ENCODE measurements at places on chromosomes 7 and 10.

DNA sequence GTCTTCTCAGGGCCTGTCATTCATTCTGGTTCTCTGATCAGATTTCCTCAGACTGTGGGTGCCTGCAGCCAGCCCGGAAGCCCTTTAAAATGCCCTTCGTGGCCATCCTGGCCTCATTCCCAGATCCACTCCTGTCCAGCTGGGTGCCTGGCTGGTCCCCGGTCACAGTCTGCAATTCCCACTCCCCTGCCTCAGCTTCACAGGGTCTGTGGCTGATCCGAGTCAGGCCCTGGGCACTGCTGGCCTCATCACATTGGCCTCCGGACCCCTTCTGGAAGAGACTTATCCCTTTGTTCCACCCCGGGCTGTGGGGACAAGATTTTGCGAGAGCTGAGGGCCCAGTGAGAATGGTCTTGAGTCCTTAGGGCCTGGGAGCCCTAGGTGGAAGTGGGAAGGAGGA, 12.1 kb downstream of the DOCK1 start:
- DNase-seq: no peak

DNA sequence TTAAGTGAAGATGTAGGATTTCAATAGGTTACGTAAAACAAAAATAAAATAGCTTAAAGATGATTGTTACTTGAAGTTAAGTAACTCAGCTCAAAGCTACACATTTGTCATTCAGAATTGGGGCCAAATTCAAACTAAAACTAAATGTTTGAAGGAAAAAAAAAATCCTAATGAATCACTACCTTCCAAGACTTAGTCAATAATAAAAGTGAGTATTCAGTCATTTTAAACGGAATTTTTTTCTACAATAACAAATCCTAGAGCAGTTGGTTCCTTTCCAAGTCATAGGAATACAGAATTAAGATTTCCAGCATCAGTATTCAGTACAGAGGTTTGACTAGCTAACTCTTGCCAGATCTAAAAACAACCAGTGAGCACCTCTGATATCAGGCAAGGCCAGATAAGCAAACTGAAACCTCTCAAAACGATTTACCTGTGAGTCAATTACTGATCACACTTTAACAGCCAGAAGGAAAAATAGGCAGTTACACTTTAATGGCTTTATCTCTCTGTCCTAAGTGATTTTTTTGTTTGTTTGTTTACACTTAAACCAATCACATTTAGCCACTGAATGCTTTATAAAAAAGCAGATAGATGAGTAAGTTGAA, 669.8 kb upstream of the ANKRD30A start:
- peak; percentile 25 for DNase-seq

DNA sequence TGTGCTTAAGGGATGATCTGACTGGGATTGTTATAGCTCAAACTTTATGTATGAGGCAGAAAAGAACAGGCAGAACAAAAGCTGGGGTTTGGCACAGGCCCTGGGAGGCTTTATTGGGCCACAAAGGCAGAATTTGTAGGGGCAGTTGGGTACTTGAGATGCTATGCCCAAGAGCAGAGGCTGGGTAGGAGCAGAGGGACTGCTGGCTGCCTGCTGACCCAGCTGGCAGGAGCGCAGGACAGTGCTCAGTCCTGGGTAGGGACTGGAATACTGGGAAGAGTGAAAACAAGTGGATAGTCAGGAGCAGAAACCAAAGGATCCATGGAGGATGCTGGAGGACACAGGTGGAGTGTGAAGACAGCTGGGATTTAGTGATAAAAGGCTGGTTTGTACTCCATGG, 75.7 kb downstream of the CCDC3 start:
- no peak for DNase-seq

DNA sequence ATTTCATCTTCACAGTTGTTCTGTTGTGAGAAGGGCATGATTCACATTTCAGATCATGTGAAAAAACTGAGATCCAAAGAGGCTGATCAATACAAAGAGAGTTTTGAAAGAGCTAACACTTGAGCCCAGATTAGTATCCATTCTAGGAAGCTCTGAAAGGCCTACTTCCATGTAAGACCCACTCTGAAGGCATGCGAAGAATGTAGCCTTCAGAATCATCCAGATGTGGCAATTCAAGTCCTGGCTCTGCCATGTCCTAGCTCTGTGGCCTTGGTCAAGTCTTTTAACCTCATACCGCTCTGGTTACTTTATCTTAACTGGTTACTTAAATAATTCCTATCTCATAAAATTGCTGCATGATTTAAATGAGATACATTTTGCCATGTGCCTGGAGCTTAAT, 111.1 kb downstream of the FZD1 start:
- DNase-seq: no peak

GRCh38 chr10:101060951-101061623, 702 bp upstream of the KAZALD1 start:
- peak; percentile 90 for DNase-seq

DNA sequence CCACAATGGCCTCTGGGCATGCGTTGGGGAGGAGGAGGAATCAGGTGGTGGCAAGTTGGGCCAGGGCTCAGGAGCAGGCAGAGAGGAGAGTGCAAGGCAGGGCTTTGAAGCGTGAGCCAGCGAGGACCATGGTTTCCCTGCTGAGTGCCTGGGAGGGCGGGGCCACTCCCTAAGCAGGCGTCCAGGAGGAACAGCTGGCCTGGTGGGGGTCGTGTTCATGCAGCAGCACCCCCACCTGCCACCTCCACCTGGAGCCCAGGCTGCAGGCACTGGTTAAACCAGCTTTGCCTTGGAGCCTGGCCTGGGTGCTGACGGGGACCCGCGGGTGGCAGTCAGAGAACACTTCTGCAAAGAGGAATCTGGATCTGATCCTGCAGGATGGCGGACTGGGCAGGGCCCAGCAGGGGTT, 24.2 kb upstream of the AQP1 start:
- no peak for DNase-seq

GRCh38 chr7:157711353-157711888, 374.6 kb downstream of the DNAJB6 start:
- no peak for DNase-seq

GRCh38 chr10:77637532-77638320, at the start of gene KCNMA1:
Gene KCNMA1, minus strand, starts transcription at chr10:77637808.
- peak; percentile 23 for DNase-seq

DNA sequence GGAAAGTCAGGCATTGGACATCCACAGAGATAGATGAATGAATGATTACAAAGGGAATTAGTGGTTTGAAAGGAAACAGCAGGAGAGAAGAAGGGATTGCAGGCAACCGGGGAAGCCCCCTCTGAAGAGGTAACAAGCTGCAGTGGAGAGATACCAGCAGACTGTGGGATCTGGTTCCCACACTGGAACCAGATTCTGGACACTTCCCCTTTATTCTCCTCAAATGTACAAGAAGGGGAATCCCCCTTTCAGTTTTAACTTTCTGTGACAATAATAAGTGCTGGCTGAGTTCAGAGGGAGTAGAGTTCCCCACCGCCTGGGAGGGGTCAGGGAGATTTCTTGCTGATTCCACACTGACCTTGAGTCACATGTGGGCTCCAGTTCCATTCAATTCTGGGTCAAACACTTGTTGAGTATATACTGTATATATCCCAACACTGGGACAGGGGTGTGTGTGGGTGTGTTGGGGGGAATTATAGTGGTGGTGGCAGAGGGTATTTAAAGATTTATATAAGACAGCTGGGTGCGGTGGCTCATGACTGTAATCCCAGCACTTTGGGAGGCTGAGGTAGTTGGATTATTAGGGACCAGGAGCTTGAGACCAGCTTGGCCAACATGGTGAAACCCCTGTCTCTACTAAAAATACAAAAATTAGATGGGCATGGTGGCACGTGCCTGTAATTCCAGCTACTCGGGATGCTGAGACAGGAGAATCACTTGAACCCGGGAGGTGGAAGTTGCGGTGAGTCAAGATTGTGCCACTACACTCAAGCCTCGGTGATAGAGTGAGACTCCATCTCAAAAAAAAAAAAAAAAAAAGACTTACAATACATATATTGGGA, 16.5 kb upstream of the DDIT4 start:
- DNase-seq: peak; percentile 43

DNA sequence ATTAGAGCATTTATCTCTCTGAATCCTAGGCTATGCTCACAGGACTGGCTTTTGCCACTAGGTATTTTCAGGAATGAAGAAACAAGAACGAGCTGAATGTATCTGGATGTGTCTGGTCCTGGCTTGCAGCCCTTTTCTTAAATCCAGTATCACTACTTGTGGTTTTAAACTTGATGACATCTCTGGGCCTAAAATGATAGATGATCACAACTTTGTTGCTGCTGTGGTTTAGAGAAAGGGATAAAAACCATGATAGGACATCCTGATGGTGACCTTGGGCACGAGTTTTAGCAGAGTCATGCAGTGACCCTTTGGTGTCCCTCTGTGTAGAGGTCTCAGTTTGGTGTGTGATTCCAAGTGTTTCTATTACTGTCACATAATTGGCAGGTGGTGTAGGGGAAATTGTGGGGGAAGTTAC, 31.7 kb upstream of the SEMA3C start:
- peak; percentile 39 for DNase-seq

DNA sequence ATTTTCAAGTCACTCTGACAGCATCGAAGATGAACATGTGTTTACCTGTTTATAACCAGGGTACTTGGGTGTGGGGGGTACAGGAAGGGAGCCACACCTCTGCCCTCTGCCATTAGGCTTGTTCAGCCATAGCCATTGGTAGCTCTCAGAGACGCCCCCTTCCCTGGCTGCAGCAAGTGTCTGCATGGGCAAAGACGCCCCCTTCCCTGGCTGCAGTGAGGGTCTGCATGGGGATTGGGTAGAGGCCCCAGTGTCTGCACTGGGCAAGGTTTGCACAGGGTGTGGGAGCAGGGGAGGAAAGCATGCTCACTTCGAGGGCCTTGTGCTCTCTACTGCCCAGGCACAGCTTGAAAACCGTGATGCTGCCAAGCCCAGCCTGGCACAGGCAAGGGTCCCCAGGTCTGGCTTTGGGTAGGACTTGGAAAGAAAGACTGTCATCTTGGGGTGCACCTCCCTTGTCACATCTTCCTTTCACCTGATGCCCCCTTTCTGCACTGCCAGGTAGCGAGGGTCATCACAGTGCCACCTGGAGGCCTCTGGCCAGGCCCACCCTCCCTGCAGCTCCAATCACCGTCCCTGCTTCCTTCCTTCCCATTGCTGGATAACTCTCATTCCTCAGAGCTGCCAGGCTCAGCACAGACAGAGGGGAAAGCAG, 3.7 kb downstream of the TMEM225B start:
- no peak for DNase-seq

GRCh38 chr7:36217211-36217960, 64.3 kb downstream of the EEPD1 start:
- no peak for DNase-seq

DNA sequence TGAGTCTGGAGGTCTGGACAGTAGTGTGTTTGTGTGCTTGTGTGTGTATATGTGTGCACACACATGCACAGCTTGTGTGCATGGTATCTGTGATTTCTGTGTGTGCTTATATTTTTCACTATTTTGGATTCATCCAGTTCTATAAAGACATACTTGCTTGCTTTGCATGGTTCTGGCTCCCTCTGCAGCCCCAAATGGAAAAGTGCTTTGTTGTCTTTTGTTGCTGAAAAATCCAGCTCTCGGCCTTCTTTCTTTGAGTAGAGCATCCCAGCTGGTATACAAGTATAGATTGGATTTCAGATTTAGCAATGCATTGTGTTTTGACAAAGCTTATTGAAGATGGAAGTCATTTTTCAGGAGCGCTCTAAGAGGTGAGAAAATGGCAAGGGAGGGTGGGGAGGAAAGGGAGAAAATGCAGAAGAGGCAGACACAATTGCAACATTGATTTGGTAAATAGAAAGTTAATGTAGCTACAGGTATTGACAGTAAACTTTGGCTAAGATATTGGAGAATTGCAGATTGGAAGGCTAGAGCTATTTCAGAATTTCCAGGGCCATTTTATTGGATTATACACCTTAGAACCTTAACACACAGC, 333.9 kb downstream of the AUTS2 start:
- peak; percentile 8 for DNase-seq

GRCh38 chr10:75935240-75935639, 503.8 kb downstream of the LRMDA start:
- no peak for DNase-seq

DNA sequence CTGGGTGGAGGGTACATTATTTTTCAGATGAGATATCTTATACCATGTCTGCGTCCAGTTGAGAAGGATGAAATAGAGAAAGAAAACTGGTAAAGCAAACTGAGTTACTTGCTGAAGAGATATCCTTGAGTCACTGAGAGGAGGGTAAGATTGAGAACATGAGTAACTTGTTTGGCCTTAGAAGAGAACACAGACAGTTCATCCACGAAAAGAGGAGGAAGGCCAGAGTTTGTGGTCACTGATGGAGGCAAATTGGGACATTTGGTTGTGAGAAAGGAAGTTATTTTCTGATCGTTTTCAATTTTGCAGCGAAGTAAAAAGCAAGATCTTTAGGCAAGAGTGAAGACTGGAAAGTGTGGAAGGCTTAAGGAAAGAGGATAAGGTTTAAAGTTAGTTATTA, 15.6 kb downstream of the MBL2 start:
- DNase-seq: no peak

GRCh38 chr7:151822541-151823181, 54.3 kb downstream of the PRKAG2 start:
- DNase-seq: no peak

DNA sequence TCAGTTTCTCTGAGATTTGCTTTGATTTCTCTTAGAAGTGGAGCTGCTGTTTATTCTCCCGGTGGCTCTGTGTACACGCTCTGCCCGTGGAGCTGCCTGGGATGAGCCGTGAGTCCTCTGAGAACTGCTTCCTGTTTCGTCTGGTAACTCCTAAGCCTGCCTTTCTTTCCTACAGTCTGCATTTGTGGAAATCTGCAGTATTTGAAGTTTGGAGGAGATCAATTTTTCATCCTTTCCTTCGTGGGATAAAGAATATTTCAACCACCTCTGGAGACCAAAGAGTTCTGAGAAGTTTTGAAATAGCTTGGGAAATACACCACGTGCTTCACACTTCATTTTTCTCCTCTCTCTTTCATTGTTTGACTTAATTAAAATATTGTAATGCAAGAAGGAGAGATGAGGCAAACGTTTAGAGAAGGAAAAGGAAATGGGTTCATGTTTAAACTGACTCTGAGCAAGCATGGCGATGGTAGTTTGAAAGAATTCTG, 311.9 kb downstream of the LRMDA start:
- no peak for DNase-seq

DNA sequence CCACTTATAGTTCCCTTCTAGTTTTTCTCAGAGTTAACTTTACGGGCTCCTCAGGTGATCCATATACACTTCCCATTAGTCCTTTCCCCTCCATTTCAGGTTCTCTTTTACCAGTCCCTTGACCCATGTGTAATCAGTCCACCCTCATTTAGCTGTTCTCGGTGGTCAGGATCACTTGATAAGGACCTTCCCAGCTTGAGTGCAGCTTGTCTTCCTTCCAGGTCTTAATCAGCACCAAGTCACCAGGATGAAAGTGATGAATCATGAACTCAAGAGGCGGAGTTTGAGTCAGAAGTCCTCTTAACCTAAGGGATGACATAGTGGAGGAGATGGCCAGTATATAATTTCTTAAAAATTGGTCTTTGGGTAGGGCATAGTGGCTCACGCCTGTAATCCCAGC, 63.1 kb upstream of the CNTNAP2 start:
- no peak for DNase-seq

DNA sequence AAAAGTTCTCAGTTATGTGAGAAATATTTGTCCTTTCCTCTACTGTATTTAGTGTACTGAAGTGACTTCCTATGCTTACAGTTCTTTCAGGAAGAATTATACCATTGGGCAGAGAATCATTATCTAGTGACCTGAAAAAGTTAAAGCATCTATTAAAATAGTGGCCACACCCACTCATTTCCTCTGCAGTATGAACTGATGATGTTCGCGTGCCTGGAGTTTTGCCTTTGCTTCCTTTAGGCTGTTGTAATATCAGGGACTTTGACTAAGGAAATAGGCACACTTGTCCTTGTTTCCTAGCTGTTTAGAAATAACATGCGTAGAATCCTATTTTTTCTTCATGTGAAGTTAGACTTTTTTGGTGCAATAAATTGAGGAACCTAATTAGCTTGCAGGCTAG, 100.7 kb downstream of the ZMYND11 start:
- DNase-seq: no peak
